DMS79 (cell line): ENCODE measurements at places on chromosomes 5 and 9.

- DNase-seq = no peak
Measured at GRCh38 chr9:602716-603115, 238.8 kb upstream of the DMRT1 start.

- no peak for DNase-seq
Measured at GRCh38 chr9:106560540-106560939, 302.4 kb upstream of the ZNF462 start.

DNA sequence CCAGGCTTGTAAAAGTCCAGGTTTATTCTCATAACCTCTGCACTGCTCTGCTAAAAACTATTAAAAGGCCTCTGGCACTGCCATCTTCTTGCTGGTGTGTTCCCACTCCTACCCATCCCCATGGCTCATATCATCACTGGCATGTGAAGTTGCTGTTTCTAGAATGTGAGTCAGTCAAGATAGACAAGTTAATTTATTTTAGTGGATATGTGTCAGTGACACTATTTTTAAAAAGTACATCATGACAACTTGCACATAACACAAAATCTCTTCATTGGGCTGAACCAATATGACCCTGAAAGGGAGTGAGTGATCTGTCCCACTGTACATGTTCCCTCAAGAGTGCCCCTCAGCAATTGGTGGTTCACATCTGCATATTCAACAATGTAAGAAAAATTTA, 299.7 kb downstream of the NFIB start:
- no peak for DNase-seq

- no peak for DNase-seq
Measured at GRCh38 chr5:131795879-131796792, 681 bp downstream of the FNIP1 start.

GRCh38 chr5:86500947-86501346, 116.8 kb upstream of the COX7C start:
- DNase-seq = no peak

DNA sequence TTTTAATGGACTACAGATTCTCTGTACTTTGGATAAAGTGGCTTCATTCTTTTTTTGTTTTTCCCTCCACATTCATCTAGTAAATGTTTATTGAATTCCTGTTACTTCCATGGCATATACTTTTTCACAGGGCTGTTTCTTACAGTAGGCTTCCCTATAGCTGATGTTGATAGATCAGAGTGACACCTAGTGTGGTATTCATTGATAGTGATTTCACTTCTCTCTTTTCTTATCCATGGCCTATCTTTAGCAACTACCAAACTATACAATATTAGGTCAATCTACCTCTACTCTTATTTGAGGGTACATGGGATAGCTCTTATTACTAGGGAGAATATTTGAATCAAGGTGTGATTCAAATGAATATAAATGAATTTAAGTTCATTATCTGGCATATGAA, 35.8 kb downstream of the FSD1L start:
- no peak for DNase-seq

DNA sequence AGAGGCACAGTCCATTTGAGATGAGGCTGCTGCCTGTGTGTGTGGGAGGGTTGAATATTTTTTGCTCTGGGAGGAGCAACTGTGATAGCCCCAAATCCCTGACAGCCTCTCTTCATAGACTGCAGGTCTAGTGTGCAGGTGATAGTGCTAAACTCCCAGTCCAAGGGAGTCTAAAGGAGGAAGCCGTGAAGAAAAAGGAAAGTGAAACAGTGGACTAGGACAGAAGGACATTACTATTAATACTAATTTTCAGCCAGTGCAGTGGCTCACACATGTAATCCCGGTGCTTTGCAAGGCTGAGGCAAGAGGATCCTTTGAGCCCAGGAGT, 295.0 kb downstream of the PDE4D start:
- DNase-seq = no peak

DNA sequence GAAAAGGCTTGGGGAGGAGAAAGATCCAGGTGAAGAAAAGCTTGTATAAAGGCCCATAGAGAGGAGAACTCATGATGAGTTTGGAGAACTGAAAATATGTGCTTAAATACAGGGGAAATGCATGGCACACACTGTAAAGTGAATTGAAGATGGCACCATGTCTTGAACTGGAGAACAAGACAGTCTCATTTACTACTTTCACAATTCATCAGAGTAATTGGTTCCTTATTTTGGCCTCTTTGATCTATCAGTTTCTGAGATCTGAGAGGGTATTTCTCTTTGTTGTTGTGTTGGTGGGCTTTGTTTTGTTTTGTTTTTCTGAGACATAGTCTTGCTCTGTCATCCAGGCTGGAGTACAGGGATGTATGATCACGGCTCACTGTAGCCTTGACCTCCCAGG, 98.2 kb downstream of the CEMIP2 start:
- no peak for DNase-seq

GRCh38 chr5:110594866-110595265, 131.6 kb downstream of the TMEM232 start:
- DNase-seq = no peak

DNA sequence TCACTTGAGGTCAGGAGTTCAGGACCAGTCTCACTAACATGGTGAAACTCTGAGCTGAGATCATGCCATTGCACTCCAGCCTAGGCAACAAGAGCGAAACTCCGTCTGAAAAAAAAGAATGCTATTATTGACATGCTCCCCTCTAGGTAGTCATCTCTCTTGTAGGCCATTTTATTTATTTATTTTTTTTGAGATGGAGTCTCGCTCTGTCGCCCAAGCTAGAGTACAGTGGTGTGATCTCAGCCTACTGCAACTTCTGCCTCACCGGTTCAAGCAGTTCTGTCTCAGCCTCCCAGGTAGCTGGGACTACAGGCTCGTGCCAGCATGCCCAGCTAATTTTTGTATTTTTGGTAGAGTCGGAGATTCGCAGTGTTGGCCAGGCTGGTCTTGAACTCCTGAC, 20.6 kb upstream of the NIM1K start:
- DNase-seq = no peak

DNA sequence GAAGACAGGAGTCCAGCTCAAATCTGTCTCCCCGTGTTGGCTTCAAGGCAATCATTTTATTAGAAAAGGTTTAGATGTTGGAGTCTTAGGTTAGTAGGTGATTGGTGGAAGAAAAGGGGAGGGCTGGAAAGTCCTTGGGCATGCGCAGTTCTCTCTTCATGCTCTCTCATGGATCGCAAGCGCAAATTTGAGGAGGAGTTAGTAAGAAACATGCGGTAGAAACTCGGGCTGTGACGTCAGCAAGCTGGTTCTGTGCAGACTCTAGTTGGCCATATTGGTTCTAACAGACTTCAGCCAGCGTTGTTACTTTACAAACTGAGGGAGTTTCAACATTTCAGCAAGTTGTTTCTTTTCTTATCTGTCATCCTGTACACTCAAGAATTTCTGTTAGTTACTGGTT, 392.2 kb downstream of the CDK5RAP2 start:
- no peak for DNase-seq

DNA sequence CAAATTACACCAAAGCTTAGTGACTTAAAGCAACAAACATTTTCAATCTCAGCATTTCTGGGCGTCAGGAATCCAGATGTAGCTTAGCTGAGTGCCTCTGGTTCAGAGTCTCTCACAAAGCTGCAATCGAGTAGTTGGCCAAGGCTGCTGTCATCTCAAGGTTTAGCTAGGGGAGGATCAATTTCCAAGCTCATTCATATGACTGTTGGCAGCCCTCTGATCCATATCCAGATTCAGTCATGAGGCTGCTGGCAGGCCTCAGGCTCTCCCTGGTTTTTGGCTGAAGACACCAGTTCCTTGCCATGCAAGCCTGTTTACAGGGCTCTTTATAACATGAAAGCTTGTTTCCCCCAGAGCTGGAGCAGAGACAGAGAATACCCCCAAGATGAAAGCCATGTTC, 419.5 kb upstream of the TLE4 start:
- no peak for DNase-seq

GRCh38 chr5:119386596-119387344, 31.0 kb downstream of the TNFAIP8 start:
- DNase-seq = no peak
